ENCODE measurements at places on chromosomes 6 and 20.

GRCh38 chr6:109411034-109411433 is 28.8 kb upstream of the CD164 start:
- no peak for DNase-seq

GRCh38 chr20:58421497-58421850 is 32.4 kb downstream of the VAPB start:
- DNase-seq = no peak

DNA sequence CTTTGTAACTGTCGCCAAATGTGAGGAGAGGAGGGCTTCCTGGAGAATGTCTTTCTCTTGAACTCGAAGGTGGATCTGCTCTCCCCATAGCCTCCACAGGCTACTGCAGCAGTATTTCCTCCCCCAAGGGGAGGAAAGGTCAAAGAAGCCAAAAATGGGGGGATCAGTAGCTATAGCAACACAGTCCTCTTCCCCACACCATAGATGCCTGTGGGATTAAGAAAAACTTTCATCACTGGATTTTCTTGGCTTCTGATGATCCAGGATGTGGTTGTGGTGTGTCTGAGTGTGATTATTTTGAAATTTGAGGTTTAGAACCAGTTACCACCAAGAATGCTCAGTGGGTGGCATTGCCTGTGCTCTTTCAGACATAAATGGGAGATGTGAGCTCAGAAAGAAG is 140.1 kb upstream of the SPACA1 start:
- no peak for DNase-seq

- no peak for DNase-seq
Measured at GRCh38 chr6:156782691-156783320, 5.6 kb downstream of the ARID1B start.

DNA sequence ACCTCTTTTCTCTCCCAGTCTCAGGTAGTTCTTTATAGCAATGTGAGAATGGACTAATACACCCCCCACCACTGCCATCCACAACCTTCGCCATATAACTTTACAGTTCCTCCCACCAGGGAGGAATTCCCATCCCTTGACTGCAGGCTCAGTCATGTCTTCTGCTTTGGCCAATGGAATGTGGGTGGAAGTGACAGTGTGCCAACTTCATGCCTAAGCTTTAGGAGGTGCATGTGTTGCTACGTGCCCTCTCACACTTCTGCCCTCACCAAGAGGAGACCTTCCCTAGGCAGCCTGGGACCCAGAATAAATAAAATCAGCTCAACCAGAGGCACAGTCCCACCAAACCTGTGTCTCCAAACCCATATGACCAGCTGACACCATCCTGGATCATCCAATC is 33.0 kb upstream of the LRRN4 start:
- DNase-seq = no peak

GRCh38 chr6:19994909-19995308 is 157.7 kb downstream of the ID4 start:
- DNase-seq = no peak

DNA sequence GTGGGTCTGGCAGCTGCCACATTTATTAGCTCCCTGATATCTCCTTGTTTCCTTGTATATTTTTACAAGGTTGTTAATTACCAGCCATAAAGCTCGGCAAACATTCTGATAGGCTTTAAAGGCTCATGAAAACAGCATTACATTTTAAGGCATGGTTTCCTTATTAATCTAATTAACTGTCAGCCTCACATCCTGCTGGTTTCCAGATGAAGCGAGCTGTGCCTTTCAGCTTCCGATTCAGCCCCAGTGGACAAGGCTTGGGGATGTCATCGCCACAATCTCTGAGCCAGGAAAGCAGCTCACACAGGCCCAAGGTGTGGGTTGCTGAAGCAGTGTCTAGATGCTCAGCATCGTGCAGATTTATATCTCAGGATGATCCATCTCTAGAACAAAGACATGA is 66.0 kb upstream of the RALY start:
- DNase-seq = no peak

- no peak for DNase-seq
Measured at GRCh38 chr6:109036574-109037294, 57.9 kb downstream of the SESN1 start.

DNA sequence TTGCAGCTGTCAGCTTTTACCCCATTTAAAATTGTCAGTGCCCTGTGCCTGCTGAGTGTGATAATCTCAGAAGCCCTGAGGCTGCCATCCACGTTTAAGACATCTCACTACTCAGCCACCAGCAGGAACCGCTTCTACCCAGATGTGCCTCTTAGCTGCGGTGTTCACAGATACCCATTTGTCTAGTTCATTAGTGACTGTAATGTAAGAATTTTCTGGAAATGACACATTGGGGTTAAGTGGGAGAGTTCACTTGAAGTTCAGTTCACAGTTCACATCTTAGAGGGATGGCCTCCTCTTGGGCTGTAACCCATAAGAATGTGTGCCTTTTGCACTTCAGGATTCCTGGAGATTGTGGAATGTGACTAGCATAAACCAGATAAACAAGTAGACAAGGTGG is 477.7 kb downstream of the BTBD3 start:
- no peak for DNase-seq

- DNase-seq = no peak
Measured at GRCh38 chr6:164274493-164274892, 860.0 kb downstream of the QKI start.

DNA sequence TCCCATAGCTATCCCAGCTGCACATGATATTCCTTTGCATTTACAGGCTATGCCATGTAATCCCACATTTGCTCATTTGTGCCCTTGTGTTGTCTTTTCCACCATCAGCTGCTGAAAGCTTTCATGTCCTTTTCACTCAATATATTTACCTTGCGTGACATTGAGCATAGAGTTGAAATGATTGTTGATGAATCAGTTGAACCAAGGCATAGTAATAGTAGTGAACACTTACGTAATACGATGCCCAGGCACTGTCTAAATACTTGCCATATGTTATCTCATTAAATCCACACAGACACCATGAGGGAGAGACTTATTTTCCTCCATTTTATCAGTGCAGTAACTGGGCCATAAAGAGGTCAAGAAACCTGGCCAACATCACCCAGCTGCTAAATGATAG is 13.1 kb downstream of the RNF8 start:
- DNase-seq = no peak

GRCh38 chr6:16028966-16029365 is 99.9 kb upstream of the MYLIP start:
- no peak for DNase-seq

GRCh38 chr6:105177556-105177955 is 2.3 kb downstream of the POPDC3 start:
- DNase-seq = no peak

DNA sequence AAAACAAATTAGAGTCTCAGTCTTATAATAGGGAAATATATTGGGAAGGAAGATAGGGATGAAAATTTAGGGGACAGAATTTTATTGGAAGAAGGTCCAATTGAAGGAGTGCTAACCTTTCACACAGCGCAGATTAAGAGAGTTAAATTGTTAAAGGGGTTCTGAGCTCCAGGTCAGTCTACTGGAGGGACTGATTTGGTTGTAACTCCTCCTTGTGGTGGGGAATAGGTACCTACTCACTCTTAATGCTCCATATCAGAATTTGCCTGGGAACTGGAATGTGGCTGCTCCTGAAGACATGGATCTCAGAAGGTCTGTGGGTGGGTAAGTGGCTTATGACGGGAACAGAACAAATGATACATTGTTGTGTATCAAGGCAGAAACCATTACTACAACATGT is 143.5 kb downstream of the FLRT3 start:
- no peak for DNase-seq

DNA sequence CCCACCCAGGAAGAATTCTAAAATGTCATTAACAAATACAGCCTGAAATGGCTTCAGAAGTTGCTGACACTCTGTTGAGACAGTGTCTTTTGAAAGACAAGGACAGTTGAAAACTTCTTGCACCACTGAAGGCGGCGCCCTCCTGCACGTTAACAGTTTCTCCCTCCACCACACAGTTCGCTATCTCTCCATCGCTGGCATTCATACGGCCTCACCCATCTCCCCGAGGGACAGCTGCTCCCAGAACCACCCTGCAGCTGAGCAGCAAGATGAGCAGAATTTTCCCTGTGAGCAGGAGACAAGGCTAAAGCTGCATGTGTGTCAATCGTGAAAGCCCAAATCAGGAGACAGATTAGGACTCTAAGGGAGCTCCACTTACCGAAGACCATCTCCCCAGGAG is 113.3 kb downstream of the LY86 start:
- no peak for DNase-seq

DNA sequence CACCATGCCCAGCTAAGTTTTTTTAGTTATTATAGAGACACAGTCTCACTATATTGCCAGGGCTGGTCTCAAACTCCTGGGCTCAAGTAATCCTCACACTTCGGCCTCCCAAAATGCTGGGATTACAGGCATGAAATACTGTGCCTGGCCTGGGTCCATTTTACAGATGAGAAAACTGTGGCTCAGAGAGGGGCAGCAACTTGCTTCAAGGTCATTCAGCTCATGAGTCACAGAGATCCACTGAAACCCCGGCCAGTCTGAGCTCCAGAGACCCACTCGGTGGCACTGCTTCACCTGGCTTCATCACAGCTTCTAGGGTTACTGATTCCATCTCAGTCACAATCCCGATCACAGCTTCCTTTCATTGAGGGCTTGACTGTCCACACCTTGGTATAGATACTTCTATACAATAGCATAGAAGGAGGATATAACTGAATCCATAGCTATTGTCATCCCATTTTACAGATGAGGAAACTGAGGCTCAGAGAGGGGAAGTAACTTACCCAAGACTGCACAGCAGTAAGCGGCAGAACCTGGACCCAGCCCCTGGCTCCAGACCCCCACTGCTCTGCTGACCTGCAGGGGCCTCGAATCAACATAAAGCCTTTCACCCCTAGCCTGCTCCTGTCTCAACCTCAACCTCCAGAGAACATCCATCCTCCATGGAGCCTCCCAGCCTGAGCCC is 11.8 kb downstream of the NOL4L start:
- no peak for DNase-seq

DNA sequence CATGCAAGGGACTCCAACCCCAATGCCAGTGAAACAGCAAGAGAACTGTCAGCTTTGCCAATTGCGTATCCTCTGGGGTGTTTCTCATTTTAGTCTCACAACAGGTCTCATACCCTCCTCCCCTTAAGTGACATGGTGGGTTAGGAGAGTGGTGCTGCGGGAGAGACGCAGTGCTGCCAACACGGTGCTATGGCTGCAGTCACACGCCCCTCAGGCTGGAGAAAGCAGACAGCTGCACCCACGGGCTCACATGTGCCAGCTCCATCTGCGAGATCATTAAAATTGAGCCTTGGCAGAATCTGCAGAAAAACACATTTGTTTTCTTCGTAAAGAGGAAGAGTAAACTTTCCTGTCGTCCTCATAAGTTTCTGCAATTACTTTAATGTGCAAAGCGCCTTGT is 114.7 kb downstream of the ANKRD60 start:
- no peak for DNase-seq

DNA sequence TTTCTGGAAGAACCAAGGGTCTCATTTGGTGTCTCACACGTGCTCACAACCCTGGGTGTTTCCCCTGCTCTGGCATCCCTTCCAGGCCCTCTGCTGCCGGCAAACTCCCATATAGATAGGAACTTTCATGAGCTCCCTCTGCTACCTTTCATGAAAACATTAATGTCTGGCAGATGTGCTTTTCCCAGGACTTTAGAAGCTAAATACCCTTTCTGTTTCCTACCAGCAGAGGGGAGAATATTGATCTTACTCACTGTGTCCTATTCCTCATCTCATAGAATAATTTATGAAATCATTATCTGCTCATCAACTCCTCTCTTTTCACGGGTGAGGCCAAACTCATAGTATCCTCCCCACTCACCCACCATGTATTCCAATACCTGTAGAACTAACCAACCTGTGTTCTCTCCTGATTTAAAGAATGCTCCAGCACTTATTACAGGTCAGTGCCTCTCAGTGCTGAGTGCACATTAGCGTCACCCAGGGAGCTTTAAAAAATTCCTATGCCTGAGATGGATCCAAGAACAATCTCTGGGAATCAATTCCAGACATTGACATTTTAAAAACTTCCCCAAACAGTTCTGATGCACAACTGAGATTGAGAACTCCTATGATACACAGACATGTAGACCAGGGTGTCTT is 298.5 kb upstream of the JAG1 start:
- no peak for DNase-seq

GRCh38 chr20:35854713-35855348 is 83.0 kb downstream of the PHF20 start:
- DNase-seq = no peak

Measured in activated T-helper 1 cell treated with anti-CD3 and anti-CD28 coated beads, Interleukin-2, amount 50 U/mL, for 16 hours (primary cell).